ENCODE measurements at places on chromosomes 1 and 21.
A peak's percentile ranks its signal among the peaks of the same experiment; 100 is the strongest.

DNA sequence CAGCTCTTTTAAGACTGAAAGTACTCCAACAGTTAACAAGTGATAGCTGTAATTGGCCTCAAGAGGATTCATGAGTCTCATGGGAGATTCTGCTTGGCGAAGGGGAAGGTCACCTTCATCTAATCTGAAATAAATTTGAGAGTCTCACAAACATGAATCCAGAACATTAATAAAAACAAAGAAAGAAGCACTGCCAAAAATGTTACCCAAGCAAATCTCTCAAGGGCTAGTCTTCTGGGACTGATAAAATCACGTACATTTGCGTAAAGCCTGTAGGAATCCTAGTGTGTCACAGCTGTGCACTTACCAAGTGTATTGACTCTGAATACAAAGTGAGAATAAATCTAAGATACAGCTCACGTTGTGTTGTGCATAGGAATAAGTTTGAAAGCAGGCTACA is 21.2 kb upstream of the NUF2 start:
- no peak for DNase-seq

DNA sequence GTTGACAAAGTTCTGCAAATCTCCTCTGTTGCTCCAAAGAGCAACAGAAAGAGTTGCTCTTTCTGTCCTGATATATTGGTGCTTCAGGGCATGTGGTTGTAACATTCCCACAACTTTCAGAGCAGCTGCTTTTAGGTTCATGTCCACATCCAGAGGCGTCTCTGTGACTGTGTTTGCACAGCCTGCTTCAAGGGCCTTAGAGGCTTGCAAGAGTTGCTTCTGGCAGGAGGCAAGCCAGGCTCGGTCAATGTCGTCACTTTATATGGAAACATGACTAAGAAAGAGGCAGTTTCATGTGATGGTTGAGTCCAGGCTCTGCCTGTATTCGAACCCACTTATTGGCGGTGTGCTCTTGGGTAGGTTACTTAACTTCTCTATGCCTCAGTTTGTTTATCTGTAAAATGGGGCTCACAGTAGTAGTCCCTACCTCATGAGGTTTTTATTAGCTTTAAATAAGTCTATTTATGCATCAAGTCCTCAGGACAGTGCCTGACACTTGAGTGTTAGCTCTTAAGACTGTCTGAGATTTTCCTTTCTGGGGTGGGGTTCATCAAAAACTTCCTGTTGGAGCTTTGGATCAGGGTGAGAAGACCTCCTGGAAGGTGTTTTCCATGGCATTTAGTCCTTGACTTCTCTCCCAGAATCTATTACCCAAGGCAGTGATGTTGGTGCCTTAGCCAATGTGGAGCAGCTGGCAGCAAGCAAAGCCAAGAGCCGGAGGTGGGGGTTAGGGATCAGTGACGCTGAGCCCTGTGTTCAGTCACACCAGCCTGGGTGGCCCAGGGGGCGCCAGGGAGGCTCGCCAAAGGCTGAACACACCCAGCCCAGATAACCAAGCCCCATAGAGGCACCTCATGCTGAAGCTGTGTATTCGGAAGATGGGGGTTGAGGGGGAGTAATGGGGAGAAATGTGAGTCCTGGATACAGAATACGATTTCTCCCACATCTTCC is 18.9 kb downstream of the LHX4 start:
- DNase-seq: no peak

DNA sequence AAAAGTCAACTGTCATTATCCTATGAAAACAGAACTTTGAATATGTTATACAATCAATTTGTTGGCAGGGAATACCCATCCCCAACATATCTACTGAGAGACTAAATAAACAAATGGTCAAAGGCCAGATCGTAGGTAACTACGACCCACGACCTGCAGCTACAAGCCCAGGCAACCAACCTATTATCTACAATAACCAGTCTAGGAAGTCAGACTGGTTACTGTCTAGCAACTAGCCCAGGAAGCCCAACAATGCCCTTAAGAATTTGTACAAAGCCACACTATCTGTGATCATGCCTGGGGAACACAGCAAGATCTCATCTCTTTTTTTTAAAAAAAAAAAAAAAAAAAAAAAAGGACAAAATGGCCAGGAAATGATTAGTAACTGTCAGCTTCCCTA is 58.7 kb downstream of the SMYD3 start:
- no peak for DNase-seq

- peak; percentile 67 for DNase-seq
Observed at GRCh38 chr1:151579436-151580225, 32.2 kb upstream of the SNX27 start.

DNA sequence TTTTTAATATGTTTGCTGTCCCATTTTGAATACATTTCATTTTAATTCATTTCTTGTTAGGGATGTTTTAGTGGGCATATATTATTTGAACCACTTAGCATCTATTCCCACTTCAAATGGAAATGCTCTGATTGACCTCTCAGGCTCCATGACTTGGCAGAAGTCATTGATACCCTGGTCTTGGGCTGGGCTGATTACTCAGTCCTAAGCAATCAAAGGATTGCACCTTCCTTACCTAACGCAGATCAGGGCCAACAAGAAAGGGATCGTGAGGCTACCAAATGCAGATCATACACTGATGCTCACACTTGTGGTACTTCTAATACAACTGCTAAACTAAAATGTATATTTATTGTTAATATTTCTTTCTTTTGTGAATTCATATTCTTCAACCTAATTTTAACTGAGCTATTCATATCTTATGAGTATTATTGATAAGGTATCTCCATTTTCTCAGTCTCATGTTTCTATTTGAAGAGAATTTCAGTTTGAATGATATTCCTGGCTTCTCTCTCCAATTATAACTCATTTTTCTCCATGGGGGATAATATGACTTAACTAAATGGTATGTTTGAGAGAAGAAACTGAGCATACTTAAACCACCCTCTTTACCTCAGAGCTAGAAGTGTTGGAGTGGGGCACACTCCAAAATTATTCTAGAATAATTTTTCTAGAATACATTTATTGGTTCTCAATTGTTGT is 615.5 kb upstream of the ADAMTS5 start:
- peak; percentile 23 for DNase-seq

DNA sequence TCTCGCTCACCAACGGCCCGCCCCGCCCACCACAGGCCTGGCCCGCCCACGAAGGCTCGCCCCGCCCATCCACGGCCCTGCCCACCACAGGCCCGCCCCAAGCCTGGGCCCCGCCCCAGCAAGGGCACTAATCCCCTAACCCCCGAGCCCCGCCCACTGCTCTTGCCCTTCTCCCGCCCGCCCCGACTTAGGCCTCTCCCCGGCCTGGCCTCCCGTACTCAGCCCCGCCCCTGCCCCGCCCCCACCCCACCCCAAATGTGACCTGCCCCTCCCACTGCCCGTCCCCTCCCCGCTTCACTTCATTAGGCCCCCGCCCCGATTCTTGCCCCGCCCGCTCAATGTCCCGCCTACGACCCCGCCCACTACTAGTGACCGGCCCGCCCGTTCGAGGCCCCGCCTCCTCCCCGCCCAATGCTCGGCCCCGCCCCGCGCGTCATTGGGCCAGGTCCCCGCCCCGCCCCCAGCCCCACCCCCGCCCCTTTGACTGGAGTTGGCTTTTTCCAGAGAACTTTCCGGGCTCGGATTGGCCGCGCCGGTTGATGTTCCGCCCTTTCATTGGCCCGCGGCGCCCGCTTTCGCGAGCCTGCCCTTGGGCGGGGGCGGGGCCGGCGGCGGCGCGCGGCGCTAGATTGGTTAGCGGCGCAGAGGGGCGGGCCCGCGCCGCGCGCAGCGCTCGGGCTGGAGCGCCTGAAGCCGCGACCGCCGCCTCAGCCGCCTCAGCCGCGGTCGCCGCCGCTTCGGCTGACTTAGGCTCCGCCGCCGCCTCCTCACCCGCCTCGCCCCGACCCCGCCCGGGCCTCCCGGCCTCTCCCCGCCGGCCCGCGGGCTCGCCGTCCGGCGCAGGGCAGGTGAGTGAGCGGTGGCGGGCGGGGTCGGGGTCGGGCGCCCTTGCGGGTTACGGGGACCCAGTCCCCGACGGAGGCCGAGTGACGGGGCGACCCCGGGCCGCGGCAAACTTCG is at the start of gene PCBP3:
Gene PCBP3, plus strand, starts transcription at position 705 of the 960 bp plus-strand sequence. CDS start 206,361 bp downstream, outside the sequence.
- DNase-seq: peak; percentile 94

DNA sequence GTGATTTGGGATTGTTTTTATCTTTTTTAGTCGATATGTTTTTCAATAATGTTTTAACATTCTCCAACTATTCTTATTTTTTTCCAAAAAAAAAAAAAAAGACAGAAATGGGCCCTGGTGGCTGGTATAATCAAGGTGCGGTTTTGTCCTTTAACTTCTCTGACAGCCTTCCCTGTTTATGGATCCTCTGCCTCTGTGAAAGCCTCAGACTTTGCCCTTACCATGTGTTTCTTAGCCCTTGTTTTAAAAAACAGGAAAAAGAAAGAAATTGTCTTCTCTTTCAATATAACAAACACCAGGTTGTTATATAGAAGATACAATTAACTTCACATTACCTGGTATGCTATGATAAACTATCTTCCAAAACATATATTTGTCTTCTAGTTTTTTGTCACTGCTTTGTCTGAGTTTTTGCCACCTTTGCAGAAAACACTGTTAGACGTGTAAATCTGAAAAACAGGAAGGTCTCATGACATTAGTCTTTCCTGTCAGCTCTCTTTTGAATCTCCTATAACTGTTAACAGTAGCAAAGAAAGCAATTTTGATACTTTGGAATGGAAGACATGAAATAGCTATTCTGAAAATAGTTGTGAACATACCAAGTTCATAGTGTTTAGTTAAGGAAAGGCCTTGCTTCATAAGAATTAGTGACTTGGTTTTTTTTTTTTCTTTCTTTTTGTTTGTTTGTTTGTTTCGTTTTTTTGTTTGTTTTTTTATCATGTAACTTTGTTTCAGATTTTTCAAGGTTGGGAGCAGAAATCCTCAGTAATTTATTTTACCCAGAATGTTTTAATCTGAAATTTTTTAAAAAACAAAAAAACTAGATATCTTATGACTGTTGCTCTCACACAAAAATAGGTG is 31.7 kb upstream of the CACYBP start:
- no peak for DNase-seq

- DNase-seq: peak; percentile 94
Observed at GRCh38 chr1:65423884-65424572, 3.6 kb downstream of the LEPR start.

DNA sequence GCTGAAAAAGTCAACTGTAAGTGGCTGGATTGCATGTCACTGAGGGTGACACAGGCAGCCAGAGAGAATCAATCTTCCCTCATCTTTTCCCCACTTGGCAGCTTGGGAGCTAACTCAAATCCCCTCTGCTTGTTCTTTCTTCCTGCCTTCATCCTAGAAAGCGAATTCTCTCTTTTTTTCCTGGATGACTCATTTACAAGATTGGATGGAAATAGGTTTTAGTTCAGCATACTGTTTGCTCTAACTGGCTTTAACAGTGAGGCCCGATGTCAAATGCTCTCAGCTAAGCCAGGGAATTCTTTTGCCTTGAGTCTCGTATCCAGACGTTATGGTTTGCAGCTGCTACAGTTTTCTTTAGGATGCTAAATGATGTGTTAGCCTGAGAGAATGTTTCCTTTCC is 72.7 kb downstream of the HUNK start:
- DNase-seq: peak; percentile 51

GRCh38 chr21:28298251-28298672 is 694.4 kb downstream of the LTN1 start:
- peak; percentile 65 for DNase-seq

GRCh38 chr1:51861669-51862068 is 16.9 kb downstream of the NRDC start:
- peak; percentile 57 for DNase-seq

DNA sequence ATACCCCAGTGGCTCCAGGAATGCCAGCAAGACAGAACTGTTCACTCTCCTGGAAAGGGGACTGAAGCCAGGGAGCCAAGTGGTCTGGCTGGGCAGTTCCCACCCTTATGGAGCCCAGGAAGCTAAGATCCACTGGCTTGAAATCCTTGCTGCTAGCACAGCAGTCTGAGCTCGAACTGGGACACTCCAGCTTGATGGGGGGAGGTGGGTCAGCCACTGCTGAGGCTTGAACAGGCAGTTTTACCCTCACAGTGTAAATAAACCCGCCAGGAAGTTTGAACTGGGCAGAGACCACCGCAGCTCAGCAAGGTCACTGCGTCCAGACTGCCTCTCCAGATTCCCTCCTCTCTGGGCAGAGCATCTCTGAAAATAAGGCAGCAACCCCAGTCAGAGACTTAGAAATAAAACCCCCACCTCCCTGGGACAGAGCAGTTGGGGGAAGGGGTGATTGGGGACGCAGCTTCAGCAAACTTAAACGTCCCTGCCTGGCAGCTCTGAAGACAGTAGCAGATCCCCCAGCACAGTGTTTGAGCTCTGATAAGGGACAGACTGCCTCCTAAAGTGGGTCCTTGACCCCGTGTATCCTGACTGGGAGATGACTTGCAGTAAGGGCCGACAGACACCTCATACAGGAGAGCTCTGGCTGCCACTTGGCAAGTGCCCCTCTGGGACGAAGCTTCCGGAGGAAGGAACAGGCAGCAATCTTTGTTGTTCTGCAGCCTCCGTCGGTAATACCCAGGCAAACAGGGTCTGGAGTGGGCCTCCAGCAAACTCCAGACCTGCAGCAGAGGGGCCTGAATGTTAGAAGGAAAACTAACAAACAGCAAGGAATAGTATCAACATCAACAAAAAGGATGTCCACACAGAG is 568.4 kb downstream of the PLA2G4A start:
- no peak for DNase-seq

- no peak for DNase-seq
Observed at GRCh38 chr1:153860285-153860684, 62.5 kb downstream of the GATAD2B start.

DNA sequence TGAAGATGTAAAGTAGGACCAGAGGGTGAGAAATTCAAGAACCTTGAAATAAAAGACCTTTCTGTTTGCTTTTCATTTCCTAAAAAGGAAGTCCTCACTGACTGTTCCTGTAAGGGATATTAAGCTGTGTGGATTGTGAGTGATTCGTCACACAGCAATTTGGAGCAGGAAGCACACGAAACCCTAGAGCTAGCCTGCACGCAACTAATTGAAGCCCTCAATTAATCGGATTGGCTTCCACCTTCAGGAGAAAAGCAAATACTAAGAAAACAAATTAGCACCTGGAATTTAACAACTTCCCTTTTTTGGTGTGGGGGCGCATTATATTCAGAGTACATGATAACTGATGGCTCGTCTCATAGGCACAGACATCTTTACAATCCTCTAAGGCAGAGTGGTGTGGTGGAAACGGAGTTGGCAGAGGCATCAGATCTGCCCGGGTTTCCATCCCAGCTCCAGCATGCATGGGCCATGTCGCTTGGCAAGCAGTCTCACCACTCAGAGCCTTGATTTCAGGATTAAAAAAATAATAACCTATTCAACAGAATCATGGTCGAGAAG is 95.2 kb downstream of the KCNJ15 start:
- DNase-seq: peak; percentile 93

GRCh38 chr1:237226177-237226944 is 184.4 kb downstream of the RYR2 start:
- DNase-seq: no peak

- DNase-seq: peak; percentile 71
Observed at GRCh38 chr1:70459496-70460225, 48.6 kb downstream of the CTH start.
